ENCODE measurements at places on chromosomes 2 and 18. TPM values are rescaled to one million over a fixed set of nuclear protein-coding genes. Genes with fewer than 3 reads are reported as not detected.

- no peaks in the 10 kb centered on the region for H3K36me3 ChIP-seq
- no peak overlapping the region for H3K4me3 ChIP-seq
- no peaks in the 10 kb centered on the region for H3K4me1 ChIP-seq
- H3K27me3 ChIP-seq: no peaks in the 10 kb centered on the region
- peak; percentile 48 for DNase-seq
- H3K27ac ChIP-seq: no peak overlapping the region
These were observed 81.6 kb downstream of the PTGR3 start for GRCh38 chr18:75127143-75128021.

DNA sequence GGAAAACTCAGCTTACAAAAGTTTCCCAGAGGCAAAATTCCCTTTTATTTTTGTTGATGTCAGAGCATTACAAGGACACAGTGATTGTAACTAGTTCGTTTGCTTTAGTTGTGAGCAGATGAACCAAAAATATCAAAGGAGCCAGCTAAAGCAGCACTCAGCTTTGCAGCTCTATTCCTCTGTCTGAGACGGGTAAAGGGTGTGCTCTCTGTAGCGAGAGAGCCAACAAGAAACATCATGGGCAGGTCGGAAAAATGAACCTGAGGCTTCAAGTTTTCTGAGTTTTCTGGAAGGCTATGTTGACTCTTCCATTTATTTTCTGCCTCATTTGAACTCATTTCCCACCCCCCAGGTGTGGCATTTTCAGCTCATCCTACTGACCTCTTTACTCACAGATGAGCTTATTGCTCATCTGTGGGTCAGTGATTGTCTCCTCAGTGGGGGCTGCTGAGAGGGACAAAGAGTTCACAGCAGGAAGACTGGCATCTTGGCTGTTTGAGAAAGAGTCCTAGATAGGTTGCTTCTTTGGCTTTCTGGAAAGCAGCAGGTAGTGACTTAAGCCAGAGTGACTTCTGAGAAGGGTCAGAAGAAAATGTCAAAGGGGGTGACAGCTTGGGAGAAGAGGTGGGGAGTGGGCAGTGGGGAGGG is 66.6 kb upstream of the EPC2 start:
- no peak overlapping the region for H3K27ac ChIP-seq
- no peak for DNase-seq
- H3K4me1 ChIP-seq: no peaks in the 10 kb centered on the region
- no peak overlapping the region for H3K4me3 ChIP-seq
- no peaks in the 10 kb centered on the region for H3K36me3 ChIP-seq
- no peaks in the 10 kb centered on the region for H3K27me3 ChIP-seq

DNA sequence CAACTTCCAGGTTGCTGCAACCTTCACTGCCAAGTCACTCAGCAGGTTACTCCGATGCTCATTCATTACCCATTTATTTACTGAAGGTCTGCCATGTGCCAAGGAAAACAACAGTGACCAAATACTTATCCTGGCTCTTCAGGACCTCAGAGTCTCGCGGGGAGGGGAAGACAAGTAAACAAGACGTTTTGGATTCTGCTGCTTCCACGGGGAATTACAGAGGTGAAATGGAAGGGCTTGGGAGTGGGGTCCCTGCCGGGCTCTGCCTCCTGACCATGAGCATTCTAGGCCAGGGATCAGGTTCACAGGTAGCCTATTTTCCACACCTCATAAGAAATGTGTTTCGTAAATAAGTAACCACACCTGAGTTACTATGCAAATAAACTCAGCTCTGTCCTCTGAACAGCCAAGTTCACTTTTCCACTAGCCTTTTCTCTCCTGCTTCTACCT is 68.1 kb downstream of the CLHC1 start:
- no peaks in the 10 kb centered on the region for H3K36me3 ChIP-seq
- peak overlapping the region; percentile 26 for H3K27ac ChIP-seq
- no peak overlapping the region for H3K4me3 ChIP-seq
- H3K27me3 ChIP-seq: no peaks in the 10 kb centered on the region

- H3K36me3 ChIP-seq: peaks cover 26% of the 10 kb centered on the region
- peak overlapping the region; percentile 2 for H3K4me3 ChIP-seq
These were observed 45.8 kb upstream of the FLACC1 start for GRCh38 chr2:201402651-201403562.

GRCh38 chr2:239793836-239794235 is 231.3 kb downstream of the NDUFA10 start:
- H3K36me3 ChIP-seq: no peaks in the 10 kb centered on the region
- H3K27ac ChIP-seq: no peak overlapping the region

GRCh38 chr2:172953970-172954852 is 121.4 kb upstream of the MAP3K20 start:
- no peaks in the 10 kb centered on the region for H3K4me1 ChIP-seq
- no peak overlapping the region for H3K27ac ChIP-seq
- no peak for DNase-seq
- no peaks in the 10 kb centered on the region for H3K36me3 ChIP-seq
- no peak overlapping the region for H3K4me3 ChIP-seq

The ELOA2 gene
- not detected for total RNA-seq

The FAM117B gene
- total RNA-seq: 3.3 TPM

Data from right atrium auricular region (tissue), 2 donors.